ENCODE measurements at places on chromosomes 12 and 14.

GRCh38 chr12:2552000-2552756 is 242.6 kb upstream of the FKBP4 start:
- DNase-seq, result no peak

GRCh38 chr12:48027183-48028002 is 23.1 kb upstream of the COL2A1 start:
- DNase-seq, result no peak

DNA sequence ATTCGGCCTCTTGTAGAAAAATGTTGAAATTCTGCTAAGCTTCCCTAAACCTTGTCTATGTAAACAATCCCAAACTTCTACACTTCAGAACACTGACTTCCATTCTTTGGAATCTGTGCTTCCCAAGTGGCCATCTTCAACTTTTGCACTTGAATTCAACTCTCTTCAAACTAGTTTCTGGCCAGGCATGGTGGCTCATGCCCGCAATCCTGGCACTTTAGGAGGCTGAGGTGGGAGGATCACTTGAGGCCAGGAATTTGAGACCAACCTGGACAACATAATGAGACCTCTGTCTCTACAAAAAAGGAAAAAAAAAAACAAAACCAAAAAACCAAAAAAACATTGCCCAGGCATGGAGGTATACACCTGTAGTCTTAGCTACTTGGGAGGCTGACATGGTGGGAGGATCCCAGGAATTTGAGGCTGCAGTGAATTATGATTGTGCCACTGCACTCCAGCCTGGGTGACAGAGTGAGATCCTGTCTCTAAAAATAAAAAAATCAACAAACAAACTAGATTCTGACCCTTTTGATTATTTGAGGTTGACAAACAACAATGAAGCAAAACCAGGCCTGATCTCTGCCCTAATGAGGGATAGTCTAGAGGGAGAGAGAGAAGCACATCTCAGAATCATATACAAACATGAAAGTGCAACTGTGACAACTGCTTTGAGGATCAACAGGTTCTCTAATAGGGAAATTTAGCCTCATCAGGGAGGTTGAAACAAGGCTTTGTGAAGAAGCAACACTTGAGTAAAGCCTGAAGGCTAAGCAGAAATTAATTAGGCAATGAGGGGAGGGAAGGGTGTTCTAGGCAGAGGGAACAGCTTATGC is 11.6 kb upstream of the C12orf75 start:
- DNase-seq, result no peak

- no peak for DNase-seq
Measured at GRCh38 chr14:106051796-106052195, 525.4 kb downstream of the TMEM121 start.

DNA sequence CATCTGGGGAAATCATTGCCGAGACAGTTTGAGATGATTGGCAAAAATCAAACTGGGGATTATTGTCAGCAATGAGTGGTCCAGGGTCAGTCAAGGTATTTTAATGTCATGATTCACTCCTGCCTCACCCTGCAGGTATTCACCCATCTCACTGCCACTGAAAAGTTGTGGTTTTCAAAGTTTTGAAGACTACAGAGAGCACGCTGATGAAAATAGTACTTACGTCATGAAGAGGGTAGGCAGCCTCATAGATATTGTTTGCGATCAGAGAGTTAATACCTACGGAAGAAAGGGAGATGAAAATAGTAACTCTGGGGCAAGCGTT is 138.0 kb downstream of the ANO2 start:
- no peak for DNase-seq

All from OCI-M1 (cell line).